CD4-positive, alpha-beta T cell treated with Interleukin-21 for 1 hour (primary cell): ENCODE measurements at places on chromosomes 12 and 14.

- no peak for DNase-seq
Observed at GRCh38 chr12:5379749-5380496, 52.0 kb upstream of the NTF3 start.

DNA sequence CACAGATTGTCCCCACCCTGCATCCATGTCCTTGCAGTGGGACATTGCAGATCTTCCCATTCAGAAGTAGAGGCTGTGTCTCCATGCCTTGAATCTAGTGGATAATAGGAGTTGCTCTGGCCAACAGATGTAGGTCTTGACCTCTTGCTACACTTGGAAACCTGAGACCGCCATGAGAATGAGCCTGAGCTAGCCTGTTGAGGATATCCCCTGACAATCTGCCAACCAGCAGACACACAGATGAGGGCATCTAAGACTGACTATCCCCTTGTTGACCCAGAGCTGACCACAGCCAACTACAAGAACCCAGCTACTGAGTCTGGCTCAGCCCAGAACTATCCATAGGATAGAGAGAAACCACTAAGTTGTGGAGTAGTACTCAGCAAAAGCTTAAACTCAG, 161.1 kb upstream of the NOS1 start:
- no peak for DNase-seq

DNA sequence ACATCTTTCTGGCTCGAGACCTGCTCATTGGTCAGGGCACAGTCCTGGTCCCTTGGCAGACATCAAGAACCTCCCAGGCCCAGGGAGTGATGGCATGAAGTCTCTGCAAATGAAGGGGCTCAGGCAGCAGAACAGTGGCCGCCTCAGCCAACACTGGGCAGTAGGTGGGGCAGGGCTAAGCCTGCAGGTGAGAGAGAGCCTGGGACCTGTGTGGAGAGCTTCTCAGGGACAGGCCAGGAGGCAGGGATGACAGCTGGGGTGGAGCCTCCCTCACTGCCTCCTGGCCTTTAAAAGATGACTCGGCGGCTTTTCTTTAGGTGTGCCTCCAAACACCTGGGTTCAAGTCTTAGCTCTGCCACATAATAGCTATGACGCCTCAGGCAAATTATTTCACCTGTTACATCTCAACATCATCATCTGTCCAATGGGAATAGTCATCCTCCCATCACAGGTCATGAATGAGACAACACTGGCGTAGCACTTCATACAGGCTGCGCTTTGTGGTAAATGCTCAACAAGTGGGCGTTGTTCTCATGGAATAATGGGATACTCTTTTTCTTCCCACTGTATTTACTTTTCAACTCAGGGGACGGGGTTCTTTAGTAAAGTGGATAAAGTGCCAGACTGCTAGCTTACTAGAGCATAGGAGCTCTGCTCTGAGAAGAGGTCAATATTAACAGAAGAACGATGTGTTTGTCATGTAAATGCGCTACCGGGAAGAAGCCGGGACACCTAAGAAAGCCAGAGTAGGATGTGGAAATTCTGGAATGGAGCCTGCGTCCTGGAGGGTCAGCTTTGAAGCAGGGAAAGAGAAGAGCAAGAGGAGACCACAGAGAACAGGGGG, 277.4 kb downstream of the FOXN3 start:
- DNase-seq: no peak

- no peak for DNase-seq
Observed at GRCh38 chr12:3201339-3202051, 124.3 kb downstream of the TSPAN9 start.

DNA sequence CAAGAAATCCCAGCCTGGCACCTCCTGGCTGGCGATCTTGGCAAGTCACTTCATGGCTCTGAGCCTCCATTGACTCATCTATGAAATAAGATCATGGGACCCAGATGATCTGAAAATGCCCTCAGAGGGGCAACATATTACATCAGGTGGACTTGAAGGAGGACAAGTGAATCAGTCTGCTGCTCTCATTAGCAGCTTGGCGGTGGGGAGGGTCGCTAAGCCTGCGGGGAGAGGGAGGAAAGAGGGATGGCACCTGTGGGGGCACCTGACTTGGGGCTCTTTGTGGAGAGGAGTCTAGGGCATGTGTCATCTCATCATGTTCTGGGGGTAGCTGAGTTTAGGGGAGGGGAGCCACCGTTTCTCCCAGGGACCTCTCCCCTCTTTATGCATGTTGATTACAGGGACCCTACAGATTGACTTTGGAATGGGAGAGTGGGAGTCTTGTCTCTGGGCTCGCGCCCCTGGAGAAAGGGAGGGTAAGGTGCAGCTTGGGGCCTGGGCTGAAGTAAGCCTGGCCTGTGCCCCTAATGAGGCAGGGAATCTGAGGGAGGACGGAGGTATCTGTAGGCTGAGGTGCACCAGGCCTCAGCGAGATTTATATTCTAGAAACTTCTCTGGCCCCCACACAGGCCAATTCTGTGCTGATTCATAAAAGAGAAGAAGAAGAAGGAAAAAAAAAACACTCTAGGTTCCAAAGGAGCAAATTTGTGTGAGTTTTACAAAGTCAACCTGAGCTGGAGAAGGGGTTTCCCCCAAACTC, 29.3 kb upstream of the BATF start:
- DNase-seq: no peak

DNA sequence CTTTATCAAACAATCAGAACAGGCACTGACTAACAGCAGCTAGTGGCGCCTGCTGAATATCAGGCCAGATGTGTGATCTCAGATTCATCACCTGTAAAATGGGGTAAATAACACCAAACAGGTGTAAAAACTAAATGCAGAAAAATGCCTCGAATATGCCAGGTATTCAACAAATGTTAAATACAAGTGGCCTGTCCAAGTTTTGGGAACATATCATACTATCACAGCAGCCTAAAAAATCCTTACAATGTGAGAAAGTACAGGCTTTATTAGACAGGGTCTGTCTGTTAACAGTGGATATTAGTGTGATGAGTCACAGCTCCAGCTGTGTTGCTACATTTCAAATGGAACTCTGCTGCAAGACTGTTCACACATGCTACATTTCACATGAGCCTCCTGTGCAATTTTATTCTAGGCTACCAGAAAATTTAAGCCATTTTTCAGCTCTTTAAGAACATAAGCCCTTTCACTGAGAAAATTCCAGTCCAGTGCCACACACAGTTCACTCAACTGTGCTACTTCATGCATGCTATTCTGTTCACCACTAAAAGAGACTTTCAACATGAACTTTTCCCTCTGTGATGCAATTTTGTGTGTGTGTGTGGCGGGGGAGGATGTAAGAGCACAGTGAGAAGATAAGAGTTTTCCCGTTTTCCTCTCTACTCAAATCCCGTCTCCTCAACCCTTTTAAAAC, 56.7 kb downstream of the MSRB3 start:
- DNase-seq: no peak

GRCh38 chr12:113104953-113105510, 30.5 kb downstream of the RASAL1 start:
- no peak for DNase-seq

- DNase-seq: no peak
Observed at GRCh38 chr14:102450206-102451063, 59.1 kb downstream of the ANKRD9 start.

DNA sequence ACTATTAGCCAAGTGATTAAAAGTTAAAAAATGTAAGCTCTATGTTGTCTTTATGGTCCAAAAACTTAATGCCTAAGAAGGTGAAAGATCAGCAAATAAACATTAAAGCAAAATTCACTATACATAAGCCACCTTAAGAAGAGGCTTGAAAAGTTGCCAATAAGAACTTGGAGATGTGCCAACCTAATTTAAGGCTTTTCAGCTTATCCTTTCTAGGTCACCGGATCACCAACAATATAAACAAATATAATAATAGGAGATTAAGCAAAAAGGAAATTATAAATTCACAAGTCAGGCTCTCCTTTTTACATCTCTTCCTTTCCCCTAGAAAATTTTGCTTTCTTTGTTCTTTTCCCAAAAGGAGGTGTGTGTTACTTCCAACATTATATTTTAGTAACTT, 30.9 kb downstream of the SLC2A3 start:
- DNase-seq: no peak

- DNase-seq: no peak
Observed at GRCh38 chr12:87975879-87976278, 53.3 kb downstream of the C12orf50 start.

DNA sequence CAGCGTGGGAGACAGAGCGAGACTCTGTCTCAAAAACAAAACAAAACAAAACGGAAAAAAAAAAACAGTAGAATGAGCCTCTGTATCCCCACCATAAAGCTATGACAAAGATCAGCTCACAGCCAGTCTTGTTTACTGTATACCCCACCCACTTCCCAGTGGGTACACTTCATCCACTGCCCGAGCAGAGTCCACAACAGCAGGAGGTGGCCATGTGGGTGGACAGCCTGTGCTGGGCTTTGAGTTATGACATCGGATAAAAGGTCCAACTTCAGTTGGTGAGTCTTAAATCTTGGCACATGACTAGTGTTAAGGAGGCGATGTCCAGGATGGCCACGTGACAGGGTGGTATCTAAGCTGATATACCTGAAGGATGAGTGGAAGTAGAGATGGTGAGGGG, 34.8 kb upstream of the MAPKAPK5 start:
- no peak for DNase-seq

DNA sequence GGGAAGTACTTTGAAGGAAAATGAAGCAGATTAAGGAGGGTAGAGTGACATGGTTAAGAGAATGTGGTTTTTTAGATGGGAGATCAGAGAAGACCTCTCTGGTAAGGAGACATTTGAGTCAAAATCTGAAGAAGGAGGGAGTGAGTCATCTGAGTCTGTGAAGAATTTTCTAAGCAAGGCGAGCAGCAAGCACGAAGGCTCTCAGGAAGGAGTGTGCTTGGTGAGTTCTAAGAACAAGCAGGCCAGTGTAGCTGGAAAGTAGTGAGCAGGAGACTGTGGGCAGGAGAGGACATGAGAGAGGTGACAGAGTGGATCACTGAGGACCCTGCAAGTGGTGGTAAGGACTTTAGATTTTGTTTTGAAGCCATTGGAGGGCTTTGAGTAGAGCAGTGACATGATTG, 76.3 kb upstream of the FUT8 start:
- no peak for DNase-seq

DNA sequence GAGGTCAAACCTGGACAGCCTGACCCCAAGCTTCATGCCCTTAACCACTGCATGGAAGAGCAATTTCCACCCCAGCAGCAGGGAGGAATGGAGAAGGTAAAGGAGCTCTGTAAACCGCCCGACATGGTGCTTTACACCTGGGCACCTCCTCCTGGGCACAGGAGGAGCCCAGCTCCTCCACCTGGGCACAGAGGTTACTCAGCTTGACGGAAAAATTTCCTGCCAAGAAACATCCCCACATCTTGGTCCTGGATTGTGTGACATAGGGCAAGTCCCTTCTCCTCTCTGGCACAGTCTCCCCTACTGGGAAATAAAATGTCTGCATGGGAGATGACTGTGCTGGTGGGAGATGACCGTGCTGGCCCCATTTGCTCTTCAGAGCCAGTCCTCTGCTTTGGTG, 40.8 kb downstream of the TTC7B start:
- DNase-seq: no peak

- DNase-seq: no peak
Observed at GRCh38 chr12:3087758-3088650, 10.8 kb downstream of the TSPAN9 start.

DNA sequence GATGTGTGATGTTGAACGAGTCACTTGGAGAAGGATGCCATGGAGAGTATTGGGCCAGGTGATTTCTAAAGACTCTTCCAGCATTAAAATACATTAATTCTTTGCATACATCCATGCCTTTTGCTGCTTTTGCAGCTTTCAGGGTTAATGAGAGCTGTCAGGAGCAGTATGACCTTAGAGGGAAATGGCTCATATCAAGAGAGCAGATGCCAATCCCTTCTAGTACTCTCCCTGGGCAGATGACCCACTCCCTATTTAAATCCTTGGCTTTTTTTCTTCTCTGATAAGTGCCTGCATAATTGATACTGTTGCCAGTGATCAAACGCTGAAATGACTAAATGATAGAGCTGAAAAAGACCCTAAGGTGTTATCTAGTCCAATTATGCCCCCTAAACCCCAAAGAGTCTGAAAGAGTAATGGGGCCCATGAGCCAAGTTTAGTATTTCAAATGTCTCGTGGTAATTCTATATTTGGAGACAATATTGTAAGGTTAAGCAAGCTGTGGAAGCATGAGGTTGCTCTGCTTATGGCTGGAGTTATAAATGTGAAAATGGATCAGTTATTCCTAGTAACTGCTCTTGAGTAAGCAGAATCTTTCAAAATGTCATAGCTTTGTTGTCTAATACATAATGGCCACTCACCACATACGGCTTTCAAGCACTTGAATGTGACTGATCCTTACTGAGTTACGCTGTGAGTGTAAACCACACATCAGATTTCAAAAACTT, 137.3 kb downstream of the ETV6 start:
- no peak for DNase-seq

- DNase-seq: peak; percentile 51
Observed at GRCh38 chr12:104219908-104220404, 4.4 kb downstream of the TXNRD1 start.

- DNase-seq: no peak
Observed at GRCh38 chr14:90381999-90382451, 14.8 kb upstream of the CALM1 start.

GRCh38 chr12:33587784-33588712, 148.4 kb upstream of the SYT10 start:
- DNase-seq: no peak

- DNase-seq: no peak
Observed at GRCh38 chr12:57853864-57854556, 7.5 kb upstream of the CTDSP2 start.

GRCh38 chr12:627285-627684, 36.0 kb downstream of the NINJ2 start:
- DNase-seq: no peak

DNA sequence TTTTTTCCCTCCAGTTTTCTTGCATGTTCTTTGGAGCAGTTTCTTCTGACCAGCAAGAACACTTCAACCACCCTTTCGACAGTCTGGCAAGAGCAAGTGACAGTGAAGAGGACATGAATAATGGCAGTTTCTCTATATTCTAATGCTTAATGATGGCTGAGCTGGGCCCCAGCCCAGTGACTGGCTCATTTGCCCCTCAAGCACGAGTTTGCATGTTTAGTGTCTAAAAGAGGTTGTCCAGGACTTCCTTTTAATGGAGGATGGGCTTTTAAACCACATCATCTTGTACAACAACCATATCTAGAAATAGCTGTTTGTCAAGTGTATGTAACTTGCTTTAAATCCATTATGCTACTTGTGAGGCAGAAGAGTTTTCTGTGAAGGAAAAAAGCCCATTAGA, 28.4 kb downstream of the RAD9B start:
- DNase-seq: no peak

DNA sequence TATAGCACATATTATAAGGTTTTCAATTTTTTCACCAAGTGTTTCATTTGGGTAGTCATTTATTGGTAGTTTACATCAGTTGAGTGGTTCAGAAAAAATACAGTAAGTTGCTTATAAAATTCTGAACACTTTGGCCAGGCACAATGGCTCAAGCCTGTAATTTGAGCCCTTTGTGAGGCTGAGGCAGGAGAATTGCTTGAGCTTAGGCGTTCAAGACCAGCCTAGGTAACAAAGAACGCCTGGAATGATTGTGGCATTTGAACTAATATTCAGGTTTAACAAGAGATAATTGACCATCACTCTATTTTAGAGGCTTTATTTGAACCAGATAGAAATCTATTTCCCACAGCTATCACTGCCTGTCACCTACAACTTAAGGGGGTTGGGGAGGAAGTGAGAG, 22.7 kb downstream of the HIF1A start:
- no peak for DNase-seq
